OCI-LY7 (cell line): ENCODE measurements at places on chromosomes 1 and 21. TPM values are rescaled to one million over a fixed set of nuclear protein-coding genes. Genes with fewer than 3 reads are reported as not detected.

DNA sequence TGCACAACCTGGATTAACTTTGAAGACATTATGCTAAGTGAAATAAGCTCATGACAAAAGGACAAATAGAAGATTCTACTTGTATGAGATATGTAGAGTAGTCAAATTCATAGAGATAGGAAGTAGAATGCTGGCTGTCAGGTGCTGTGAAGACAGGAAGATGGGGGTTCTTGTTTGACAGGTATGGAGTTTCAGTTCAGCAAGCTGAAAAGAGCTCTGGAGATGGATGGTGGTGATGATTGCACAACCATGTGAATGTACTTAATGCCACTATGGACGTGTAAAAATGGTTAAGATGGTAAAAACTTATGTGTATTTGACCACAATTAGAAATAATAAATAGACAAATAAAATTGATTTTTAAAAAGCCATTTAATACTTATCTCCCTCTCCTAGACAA is 169.8 kb upstream of the DUSP10 start:
- DNase-seq = no peak

DNA sequence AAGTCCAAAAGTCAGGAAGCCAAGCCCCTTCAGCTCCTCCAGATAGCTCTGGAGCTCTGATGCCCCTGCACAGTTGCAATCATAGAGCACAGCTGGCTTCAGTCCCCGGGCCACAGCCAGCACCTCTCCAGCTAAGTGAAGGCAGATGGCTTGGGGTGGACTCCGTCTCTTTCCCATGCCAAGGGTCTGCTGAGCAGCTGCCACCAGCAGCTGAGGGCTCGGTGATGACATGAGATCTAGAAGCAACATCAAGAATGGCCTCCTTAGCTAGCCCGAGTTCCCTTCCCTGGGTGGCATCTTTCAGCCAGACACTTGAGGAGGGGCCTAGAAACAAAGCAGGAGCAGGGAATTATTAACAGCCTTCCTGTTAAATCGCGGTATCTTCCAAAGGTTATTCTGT is 973 bp downstream of the C1orf74 start:
- no peak for DNase-seq

GRCh38 chr1:22868331-22868730 is 104.3 kb downstream of the LACTBL1 start:
- DNase-seq = no peak

DNA sequence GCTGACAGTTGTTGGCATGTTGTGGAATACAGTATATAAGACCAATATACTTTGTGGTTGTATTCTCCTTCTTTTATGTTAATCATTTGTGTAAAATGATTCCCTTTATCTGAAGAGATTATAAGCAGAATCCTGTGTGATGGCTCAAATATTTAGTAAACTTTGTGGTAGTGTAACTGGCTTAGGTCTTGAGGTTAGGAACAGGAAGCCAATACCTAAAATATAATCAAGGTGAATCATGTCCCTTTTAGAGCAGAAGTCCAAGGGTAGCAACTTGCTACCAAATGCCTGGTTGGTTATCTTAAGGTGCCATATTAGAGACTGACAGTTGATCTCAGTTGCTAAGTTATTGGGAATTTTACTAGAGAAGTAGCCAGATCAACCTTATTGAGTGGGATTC is 398.5 kb upstream of the ADAMTS5 start:
- DNase-seq = no peak

NCAM2 gene
- total RNA-seq = not detected in 2 replicates

- peak; percentile 50 for DNase-seq
These were observed 32.1 kb upstream of the EPHX4 start for GRCh38 chr1:91997607-91998195.

HRNR gene
- total RNA-seq = not detected in 2 replicates

REN gene
- not detected in 2 replicates for total RNA-seq

IL19 gene
- not detected in 2 replicates for total RNA-seq

- no peak for DNase-seq
These were observed 3.6 kb upstream of the SPRR3 start for GRCh38 chr1:152997901-152998300.
